ENCODE measurements at places on chromosomes 5 and 9. TPM values are rescaled to one million over a fixed set of nuclear protein-coding genes. Genes with fewer than 3 reads are reported as not detected.

GRCh38 chr5:42995360-42995751 lies 44.8 kb downstream of the ANXA2R start:
- H3K27ac ChIP-seq: peak overlapping the region; percentile 100
- no peaks in the 10 kb centered on the region for H3K4me1 ChIP-seq
- H3K36me3 ChIP-seq: no peaks in the 10 kb centered on the region
- peak; percentile 38 for DNase-seq
- no peaks in the 10 kb centered on the region for H3K27me3 ChIP-seq
- H3K4me3 ChIP-seq: peak overlapping the region; percentile 80

DNA sequence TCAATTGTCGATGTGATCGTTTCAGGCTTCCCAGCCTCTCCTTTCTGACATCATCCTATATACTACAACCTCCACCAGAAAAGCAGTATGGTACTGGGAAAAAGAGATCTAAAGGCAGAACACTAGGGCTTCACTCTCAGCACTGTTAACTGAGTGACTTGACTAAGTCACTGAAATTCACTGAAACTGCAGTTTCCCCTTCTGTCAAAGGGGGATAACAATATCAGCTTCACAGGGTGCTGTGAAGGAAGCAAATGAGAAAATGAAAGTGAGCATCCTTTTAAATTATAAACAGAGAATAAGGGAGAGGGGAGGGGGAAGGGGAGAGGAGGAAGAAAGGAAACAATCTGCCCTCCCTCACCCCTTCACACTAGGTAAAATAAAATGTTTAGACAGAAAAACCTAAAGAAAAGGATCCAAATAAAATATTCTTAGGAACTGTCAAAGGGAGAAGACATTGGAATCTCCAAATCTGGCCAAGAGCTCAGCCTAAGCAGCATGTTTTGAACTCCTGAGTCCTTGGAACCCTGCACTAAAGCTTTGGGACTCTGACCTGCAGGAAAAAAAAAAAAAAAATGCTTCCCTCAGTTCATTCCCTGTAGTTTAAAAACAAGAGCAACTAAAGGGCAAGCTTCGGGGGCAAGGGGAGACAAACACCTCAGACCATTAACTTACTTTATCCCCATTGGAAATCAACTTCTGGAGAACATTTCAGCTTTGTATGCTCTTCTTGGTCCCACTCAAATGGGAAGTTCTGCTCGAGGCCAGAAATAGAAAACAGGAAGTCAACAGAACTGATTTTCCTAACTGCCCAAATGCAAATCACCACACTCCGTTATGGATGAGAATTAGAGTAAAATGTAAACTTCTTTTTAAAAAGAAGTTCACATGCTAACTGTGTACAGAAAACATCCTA lies 178.3 kb downstream of the DEPDC1B start:
- DNase-seq: no peak
- H3K36me3 ChIP-seq: no peaks in the 10 kb centered on the region
- H3K27me3 ChIP-seq: peaks cover 2% of the 10 kb centered on the region
- H3K4me3 ChIP-seq: no peak overlapping the region
- no peak overlapping the region for H3K27ac ChIP-seq

DNA sequence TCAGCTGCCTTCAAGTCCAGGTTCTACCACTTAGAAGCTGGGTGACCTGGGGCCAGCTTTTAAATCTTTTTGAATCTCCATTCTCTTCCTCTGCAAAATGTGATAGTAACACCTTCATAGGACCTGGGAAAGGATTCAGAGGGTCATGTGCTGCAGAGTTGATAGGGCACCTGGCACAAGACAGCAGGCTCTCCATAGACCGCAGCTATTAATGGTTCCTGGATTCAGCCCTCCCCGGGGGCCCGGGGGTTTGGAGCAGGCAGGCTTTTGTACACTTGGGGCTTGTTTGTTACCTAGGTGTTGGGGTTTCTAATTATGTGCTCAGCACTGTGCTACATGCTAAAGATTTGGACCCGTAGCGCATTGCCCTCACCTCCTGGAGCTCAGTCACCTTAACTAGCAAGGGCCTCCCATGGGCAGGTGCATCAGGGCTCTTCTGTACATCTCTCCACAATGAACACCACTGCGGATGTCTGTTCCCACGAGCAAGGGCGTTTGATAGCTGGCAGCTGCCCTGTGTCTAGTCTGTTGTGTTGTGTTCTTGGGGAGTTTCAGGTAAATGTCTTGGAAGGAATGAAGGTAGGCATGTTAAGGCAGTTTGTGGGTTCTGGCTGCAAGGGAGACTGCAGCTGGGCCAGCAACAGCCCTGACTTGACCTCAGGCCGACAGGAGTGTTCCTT lies 12.1 kb downstream of the PRRC2B start:
- peaks cover 48% of the 10 kb centered on the region for H3K4me1 ChIP-seq
- no peaks in the 10 kb centered on the region for H3K27me3 ChIP-seq
- peak overlapping the region; percentile 24 for H3K27ac ChIP-seq
- H3K4me3 ChIP-seq: no peak overlapping the region
- DNase-seq: no peak

SLC46A2 gene
- not detected for total RNA-seq

- DNase-seq: no peak
- H3K4me1 ChIP-seq: peaks cover 12% of the 10 kb centered on the region
- no peaks in the 10 kb centered on the region for H3K36me3 ChIP-seq
- H3K27me3 ChIP-seq: no peaks in the 10 kb centered on the region
- H3K27ac ChIP-seq: no peak overlapping the region
Observed at GRCh38 chr5:124910354-124911016, 164.0 kb upstream of the ZNF608 start.

GRCh38 chr9:100619665-100620064 lies 41.8 kb downstream of the CAVIN4 start:
- H3K27me3 ChIP-seq: no peaks in the 10 kb centered on the region
- H3K4me1 ChIP-seq: no peaks in the 10 kb centered on the region
- no peaks in the 10 kb centered on the region for H3K36me3 ChIP-seq
- no peak for DNase-seq
- no peak overlapping the region for H3K4me3 ChIP-seq

DNA sequence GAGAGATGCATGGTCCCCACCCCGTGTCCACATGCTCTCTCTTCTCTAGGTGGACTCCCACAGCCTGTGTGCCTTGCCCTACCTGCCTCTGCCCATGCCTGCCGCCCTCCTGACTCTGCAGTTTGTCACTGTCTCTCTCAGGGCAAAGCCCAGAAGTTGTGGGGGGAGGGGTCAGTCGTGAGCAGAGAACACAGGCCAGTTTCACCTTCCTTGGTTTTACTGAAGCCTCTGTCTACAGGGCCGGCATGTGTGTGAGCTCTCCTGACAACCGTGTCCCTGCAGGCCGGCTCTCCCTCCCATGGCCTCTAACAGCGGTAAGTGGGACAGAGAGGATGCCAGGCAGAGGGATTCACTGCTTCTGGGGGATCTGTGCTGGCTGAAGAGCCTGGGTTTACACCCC lies 43.5 kb upstream of the SLC25A51 start:
- no peak for DNase-seq
- H3K4me1 ChIP-seq: peaks cover 36% of the 10 kb centered on the region
- H3K27me3 ChIP-seq: no peaks in the 10 kb centered on the region
- H3K27ac ChIP-seq: no peak overlapping the region

DNA sequence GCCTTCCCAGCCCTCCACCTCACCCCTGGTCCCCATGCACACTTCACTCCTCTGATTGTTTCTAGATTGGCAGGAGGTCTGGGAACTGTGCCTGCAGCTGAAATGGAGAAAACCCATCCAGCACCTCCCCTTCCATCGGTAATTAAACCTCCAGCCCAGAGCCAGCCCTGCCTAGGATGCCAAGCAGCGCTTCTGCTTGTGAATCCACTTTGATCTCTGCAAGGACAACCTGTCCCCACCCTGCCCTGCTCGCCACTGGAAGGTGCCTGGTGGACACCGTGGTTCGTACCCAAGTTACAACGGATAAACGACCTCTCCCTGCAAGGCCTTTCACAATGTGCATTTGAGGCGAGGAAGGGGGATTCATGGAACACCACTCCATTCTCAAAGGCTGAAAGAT lies 50.6 kb downstream of the IRX2 start:
- DNase-seq: no peak
- no peaks in the 10 kb centered on the region for H3K4me1 ChIP-seq
- no peak overlapping the region for H3K27ac ChIP-seq
- H3K4me3 ChIP-seq: no peak overlapping the region
